CD4-positive, alpha-beta T cell treated with Interleukin-6 for 4 hours (primary cell): ENCODE measurements at places on chromosomes 7 and 10.

DNA sequence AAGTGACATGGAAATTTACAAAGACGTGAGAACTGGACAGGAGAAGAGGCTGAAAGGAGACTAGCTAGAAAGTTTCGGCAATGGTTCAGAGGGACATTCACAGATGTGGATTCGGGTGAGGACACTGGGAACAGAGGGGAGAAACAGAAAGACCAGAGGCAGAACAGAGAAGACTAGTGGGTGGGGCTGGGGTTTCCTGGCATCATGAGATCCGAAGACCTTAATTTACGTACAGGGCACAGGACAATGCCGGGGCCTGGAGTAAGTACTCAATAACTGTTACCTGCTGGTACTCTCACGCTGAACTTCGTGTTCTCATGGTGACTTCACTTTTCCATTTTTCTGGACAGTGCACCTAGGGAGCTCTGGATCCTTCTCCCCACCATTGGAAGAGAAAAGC, 53.5 kb downstream of the VOPP1 start:
- DNase-seq: no peak

GRCh38 chr10:28367929-28368484, 65.1 kb upstream of the MPP7 start:
- DNase-seq: peak; percentile 76

- DNase-seq: no peak
These were observed 1132.0 kb upstream of the LRRTM3 start for GRCh38 chr10:65793738-65794425.

GRCh38 chr10:49521062-49521461, 17.9 kb downstream of the ERCC6 start:
- DNase-seq: no peak
